ENCODE measurements at places on chromosomes 4 and X.

- no peak for DNase-seq
Measured at GRCh38 chr4:185778307-185778706, 33.7 kb downstream of the SORBS2 start.

GRCh38 chr4:6357476-6357875 lies 87.8 kb downstream of the WFS1 start:
- no peak for DNase-seq

GRCh38 chrX:70423936-70424675 lies 992 bp downstream of the GDPD2 start:
- DNase-seq = no peak

DNA sequence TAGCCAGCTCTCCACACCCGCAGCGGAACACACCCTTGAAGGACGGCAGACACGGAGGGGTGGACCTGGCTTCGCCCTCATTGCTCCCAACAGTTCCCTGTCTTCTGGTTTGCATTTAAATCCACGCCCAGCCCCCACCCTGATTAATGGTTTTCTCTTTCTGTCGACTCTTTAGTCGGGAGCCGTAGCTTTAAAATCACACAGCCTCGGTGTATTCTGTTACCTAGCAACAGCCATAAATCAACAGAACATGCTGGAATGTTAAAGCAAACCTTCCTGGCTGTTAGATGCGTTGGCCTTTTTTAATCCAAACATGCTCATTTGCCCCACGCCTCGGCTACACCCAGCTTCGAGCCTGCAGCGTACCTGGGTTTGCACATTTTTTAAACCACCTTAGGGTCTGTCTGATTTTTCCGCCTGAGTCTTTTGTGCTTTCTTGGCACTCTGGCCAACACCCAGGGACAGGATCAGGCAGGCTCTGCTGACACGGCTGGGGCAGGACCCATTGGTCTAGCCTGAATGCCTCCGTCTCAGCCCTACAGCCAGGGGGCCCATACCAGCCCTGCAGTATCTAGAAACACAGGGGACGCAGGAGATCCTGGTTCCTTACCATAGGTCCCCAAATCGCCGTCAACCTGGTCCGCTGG lies 21.4 kb upstream of the PPP2R2C start:
- no peak for DNase-seq

DNA sequence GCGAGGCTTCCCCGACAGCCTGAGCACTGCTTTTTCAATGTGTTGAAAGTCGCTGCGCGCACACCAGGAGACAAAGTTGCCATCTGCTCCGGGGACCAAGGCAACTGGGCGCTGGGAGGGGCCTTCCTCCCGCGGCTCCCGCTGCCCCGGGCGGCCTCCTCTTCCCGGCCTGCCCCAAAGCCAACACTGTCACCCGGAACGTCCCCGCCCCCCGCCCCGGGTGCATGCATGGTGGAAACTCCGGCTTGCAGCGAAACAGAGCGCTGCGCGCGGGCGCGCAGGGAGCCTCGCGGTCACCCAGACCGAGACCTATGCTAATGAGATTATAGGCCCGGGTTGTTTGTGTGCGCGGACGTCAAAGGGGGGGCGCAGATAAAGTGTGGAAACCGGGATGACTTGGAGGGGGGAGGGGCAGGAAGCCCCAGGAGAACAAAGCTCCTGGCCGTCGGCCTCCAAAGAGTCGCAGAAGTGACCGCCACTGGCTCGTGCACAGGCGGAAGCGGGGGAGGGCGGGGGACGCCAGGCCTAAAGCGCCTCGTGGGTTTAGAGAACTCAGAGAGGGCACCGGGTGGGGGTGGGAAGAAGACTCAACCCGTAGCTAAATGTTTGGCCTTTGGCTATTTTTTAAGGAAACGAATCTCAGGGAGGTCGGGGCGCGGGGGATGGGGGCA lies 88.8 kb downstream of the BCOR start:
- no peak for DNase-seq

- no peak for DNase-seq
Measured at GRCh38 chrX:45502396-45502795, 301.7 kb upstream of the DIPK2B start.

DNA sequence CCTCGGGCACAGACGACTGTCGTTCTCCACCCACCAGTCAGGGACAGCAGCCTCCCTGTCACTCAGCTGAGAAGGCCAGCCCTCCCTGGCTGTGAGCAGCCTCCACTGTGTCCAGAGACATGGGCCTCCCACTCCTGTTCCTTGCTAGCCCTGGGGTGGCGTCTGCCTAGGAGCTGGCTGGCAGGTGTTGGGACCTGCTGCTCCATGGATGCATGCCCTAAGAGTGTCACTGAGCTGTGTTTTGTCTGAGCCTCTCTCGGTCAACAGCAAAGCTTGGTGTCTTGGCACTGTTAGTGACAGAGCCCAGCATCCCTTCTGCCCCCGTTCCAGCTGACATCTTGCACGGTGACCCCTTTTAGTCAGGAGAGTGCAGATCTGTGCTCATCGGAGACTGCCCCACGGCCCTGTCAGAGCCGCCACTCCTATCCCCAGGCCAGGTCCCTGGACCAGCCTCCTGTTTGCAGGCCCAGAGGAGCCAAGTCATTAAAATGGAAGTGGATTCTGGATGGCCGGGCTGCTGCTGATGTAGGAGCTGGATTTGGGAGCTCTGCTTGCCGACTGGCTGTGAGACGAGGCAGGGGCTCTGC lies 7.9 kb upstream of the MSANTD1 start:
- no peak for DNase-seq

DNA sequence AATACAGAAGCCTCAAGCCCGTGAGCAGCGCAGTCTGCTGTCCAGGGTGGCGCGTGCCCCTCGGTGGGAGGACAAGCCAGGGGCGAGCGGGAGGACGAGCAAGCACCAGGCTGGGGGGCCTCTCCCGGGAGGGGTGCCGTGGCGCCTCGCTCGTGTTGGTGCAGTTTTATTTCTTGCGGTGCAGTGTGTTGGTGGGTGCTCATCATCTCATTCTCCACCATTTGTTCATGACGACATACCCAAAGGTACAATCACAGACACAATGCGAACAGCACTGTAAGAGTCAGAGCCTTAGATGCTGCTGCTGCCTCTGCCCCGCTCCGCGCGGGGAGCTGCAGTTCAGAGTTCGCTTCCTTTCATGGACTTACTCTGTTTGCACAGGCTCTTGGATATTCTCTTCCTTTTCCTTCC lies 30.3 kb downstream of the RGS12 start:
- DNase-seq = no peak
